ENCODE measurements at places on chromosomes 7 and 10. TPM values are rescaled to one million over a fixed set of nuclear protein-coding genes. Genes with fewer than 3 reads are reported as not detected.
A peak's percentile ranks its signal among the peaks of the same experiment; 100 is the strongest.

DNA sequence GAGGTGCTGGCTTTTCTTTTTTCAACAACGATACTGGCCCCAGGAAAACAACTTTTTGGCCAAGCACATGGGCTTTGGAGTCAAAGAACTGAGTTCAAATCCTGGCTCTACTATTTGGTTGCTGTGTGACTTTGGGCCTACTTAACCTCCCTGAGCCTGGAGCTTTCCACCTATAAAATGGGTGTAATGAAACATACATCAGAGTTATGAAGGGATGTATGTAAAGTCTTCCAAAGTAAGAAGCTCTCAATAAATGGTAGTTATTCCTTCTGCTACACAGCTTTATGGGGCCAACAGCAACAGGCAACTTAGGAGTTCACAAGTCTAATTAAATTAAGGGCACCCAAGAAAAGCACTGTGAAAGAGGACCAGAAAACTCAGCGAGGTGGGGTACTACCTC, 33.0 kb downstream of the ZNF777 start:
- peaks cover 38% of the 10 kb centered on the region for H3K36me3 ChIP-seq
- no peak overlapping the region for H3K27ac ChIP-seq
- peaks cover 3% of the 10 kb centered on the region for H3K27me3 ChIP-seq
- peaks cover 6% of the 10 kb centered on the region for H3K4me1 ChIP-seq

The CPN1 gene
- not detected for total RNA-seq

DNA sequence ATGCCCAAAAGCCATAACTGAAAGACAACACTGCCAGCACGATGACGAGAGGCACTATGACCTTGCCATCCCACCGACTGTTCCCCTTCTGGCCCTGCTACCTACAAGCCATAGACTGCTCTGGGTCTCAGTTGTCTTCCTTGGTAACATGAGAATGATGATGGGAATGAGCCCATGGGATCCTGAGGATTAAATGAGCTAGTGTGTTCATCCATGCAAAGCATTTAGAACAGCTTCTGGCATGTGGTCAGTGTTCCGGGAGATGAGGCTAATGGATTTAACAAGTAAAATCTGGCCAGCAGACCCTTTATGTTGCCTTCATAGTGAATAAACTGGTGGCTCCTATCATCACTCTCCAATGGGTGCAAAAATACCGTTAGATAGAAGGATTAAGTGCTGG, 62.4 kb upstream of the WDR11 start:
- no peak overlapping the region for H3K4me3 ChIP-seq
- DNase-seq = no peak
- H3K27me3 ChIP-seq = no peaks in the 10 kb centered on the region
- no peak overlapping the region for H3K27ac ChIP-seq
- no peaks in the 10 kb centered on the region for H3K4me1 ChIP-seq

- DNase-seq = no peak
- H3K27me3 ChIP-seq = no peaks in the 10 kb centered on the region
- no peaks in the 10 kb centered on the region for H3K36me3 ChIP-seq
- no peak overlapping the region for H3K4me3 ChIP-seq
- H3K27ac ChIP-seq = no peak overlapping the region
- H3K4me1 ChIP-seq = no peaks in the 10 kb centered on the region
These were observed 236.3 kb downstream of the BAMBI start for GRCh38 chr10:28913436-28914237.

DNA sequence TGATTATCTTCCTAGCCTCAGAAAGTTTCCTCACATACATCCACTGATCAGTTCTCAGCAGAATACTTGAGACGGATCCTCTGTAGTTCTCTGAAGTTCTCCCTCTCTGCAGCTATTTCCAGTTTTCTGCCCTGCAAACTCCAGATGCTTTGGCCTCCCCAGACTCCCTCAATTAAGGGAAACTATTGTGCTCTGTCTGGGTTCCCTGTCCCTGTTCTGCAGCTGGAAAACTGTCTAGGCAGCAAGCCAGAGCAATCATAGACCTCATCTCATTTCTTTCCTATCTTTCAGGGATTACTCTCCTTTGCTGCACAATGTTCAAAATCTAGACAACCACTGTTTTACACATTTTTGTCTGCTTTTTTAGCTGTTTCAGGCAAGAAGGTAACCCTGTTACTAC, 9.2 kb downstream of the MICU1 start:
- no peak overlapping the region for H3K4me3 ChIP-seq
- peaks cover 3% of the 10 kb centered on the region for H3K4me1 ChIP-seq
- H3K27ac ChIP-seq = no peak overlapping the region
- no peak for DNase-seq

- H3K27me3 ChIP-seq = peaks cover 13% of the 10 kb centered on the region
- no peaks in the 10 kb centered on the region for H3K4me1 ChIP-seq
- no peak overlapping the region for H3K4me3 ChIP-seq
- no peaks in the 10 kb centered on the region for H3K36me3 ChIP-seq
- no peak for DNase-seq
These were observed 18.8 kb downstream of the CPVL start for GRCh38 chr7:29127527-29127926.

DNA sequence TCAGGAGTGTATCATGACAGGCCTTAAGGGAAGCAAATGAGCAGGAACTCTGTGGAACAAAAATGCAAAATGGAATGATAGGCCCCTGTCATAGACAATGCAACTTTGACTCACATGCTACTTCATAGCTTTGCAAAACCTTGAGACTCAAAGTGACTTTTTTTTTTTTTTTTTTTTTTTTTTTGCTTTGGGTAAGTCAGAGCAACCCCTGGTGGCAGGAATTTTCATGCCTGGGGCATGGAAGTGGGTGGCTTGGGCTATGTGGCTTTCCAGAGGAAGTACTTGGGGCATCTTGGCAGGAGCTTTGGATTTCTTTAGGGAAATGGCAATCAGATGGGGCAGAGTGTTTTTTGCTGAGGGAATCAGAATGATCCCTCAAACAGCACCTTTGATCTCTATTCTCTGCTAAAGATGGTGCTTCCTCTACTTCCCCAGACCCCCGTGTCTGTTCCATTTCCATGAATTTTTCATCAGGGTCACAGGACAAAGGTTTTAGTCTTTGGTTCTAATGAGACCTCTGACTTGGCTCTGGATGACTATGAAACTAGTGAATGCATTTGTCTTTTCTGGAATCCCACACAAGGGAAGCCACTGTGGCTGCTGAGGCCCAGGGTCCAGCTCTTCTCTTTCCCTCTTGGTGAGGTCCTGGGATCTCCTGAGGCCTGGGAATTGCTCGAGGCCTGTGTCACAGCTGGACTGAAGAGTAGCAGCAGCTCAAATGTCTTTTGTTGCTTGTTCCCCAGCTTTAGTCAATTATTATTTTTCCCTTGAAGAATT, 62.8 kb downstream of the TACC2 start:
- H3K27me3 ChIP-seq = no peaks in the 10 kb centered on the region
- no peak overlapping the region for H3K4me3 ChIP-seq
- no peak for DNase-seq

The AKR1E2 gene
- 8.9 TPM for total RNA-seq

- no peak overlapping the region for H3K4me3 ChIP-seq
- no peak for DNase-seq
- no peak overlapping the region for H3K27ac ChIP-seq
- no peaks in the 10 kb centered on the region for H3K27me3 ChIP-seq
- no peaks in the 10 kb centered on the region for H3K36me3 ChIP-seq
These were observed 16.7 kb downstream of the ELN start for GRCh38 chr7:74044366-74045350.

GRCh38 chr7:51080622-51081269, 235.9 kb downstream of the COBL start:
- no peaks in the 10 kb centered on the region for H3K27me3 ChIP-seq
- no peak overlapping the region for H3K27ac ChIP-seq
- H3K4me3 ChIP-seq = no peak overlapping the region
- H3K36me3 ChIP-seq = no peaks in the 10 kb centered on the region
- no peak for DNase-seq
- no peaks in the 10 kb centered on the region for H3K4me1 ChIP-seq

DNA sequence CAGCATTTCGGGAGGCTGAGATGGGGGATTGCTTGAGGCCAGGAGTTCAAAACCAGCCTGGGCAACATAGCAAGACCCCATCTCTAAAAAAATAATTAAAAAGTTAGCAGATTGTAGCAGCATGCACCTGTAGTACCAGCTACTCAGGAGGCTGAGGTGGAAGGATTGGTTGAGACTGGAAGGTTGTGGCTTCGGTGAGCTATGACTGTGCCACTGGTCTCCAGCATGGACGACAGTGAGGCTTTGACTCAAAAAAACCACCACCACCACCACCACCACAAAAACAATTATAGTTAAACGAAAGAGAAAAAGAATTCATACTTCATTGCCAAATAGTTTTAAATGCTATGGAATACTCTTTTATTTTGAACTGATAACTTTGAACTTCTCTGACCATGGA, 63.4 kb downstream of the VTI1A start:
- peaks cover 10% of the 10 kb centered on the region for H3K4me1 ChIP-seq
- peaks cover 16% of the 10 kb centered on the region for H3K36me3 ChIP-seq
- H3K4me3 ChIP-seq = no peak overlapping the region
- H3K27ac ChIP-seq = no peak overlapping the region
- DNase-seq = peak; percentile 52

DNA sequence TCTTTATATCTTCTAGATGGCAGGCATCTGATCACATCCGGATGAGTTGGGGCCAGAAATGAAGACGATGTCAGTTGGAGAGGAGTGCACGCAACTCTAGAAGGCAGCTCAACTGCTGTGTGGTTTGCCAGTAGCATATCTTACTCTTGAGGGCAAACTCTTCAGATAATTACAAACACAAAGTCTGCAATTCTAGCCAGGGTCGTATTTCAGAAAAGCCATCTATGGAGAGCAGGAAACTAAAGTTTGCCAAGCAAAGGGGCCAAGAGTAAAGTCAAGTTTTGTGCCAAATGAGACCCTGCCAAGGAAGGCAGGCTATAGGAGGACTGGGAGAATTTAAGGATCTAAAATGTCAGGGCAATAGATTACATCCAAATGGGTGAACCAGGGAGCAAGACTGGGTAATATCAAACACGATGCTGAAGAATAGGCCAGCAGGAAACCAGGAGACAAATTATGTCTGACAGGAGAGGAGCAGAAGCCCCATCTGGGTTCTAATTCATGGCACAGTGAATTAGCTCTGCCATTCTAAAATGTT, 312.5 kb upstream of the SEMA3C start:
- H3K4me3 ChIP-seq = no peak overlapping the region
- H3K27me3 ChIP-seq = no peaks in the 10 kb centered on the region
- H3K27ac ChIP-seq = no peak overlapping the region
- no peak for DNase-seq
- H3K36me3 ChIP-seq = no peaks in the 10 kb centered on the region

The PPP3CB gene
- 38.9 TPM for total RNA-seq

The UCMA gene
- total RNA-seq = not detected

DNA sequence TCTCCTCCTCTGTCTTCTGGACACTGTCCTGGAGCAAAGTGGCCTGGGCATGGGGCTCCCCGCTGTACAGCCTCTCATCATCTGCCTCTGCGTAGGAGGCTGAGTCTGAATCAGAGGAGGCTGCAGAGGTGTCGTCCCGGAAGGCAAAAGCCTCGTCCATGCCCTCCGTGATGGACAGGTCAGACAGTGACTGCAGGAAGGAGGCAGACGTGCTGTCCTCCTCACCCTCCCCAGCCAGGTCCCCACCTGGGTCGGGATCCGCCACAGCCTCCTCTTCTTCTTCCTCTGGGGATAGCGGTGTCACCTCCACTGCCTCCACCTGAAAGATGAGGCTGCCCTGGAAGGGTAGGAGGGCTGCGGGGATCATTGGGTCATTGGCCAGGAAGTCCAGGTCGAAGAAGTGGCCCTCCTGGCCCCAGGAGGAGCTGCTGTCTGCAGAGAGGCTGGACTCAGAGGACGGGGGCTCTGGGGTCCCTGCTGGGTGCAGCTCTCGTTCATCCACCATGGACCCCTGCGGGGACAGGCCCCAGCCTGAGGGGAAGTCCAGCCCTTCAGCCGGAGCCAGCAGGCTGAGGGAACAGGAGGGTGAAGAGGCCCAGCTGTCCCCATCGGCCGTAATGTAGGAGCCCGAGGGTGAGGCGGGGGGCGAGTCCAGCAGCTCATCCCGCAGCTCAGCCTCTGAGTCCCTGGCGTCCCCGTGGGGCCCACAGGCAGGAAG, 3.7 kb downstream of the NACAD start:
- no peak overlapping the region for H3K27ac ChIP-seq
- DNase-seq = no peak
- H3K36me3 ChIP-seq = no peaks in the 10 kb centered on the region
- no peak overlapping the region for H3K4me3 ChIP-seq
- peaks cover 9% of the 10 kb centered on the region for H3K27me3 ChIP-seq

The CRHR2 gene
- not detected for total RNA-seq

GRCh38 chr7:98556288-98556687, 60.8 kb upstream of the NPTX2 start:
- H3K27me3 ChIP-seq = no peaks in the 10 kb centered on the region
- H3K27ac ChIP-seq = no peak overlapping the region
- no peaks in the 10 kb centered on the region for H3K36me3 ChIP-seq
- H3K4me3 ChIP-seq = no peak overlapping the region
- H3K4me1 ChIP-seq = no peaks in the 10 kb centered on the region

All from activated CD8-positive, alpha-beta T cell treated with anti-CD3 and anti-CD28 coated beads, Interleukin-2, amount 10 ng/mL, durations not matched to agents 7 days and 5 days (primary cell).